ENCODE measurements at places on chromosomes 5 and 9.

GRCh38 chr9:121861501-121862180 is 210.2 kb downstream of the DAB2IP start:
- no peak for DNase-seq

- DNase-seq, result no peak
These were observed 7.8 kb downstream of the ENG start for GRCh38 chr9:127846443-127847177.

GRCh38 chr5:112975721-112976431 is 722 bp upstream of the DCP2 start:
- no peak for DNase-seq

DNA sequence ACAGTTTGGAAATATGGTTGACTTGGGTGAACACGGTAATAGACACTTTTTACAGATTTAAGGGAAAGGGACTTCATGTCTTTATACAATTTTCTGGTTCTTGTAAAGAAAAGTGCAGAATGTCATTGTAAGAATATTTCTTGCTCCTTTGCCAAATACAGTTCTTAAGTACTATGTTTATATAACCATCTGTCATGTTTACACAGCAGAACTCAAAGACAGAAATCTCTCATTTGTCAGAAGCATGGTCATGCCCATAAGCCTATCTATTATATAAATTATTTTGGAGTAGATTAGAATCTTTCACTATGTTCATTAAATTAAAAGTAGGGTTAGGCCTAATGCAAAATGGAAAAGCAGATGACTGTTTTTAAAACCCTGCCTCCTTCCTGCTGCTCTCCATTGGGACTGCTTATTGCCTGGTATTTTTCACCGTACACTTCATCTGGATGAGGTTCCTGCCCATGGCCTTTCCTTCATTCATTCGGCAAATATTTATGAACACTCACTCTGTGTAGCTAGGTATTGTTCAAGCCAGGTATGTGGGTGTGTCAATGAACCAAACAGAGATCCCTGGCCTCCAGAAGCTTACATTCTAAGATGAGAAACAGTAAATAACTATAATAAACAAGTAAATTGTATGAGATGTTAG is 558.1 kb downstream of the NR2F1-AS1 start:
- DNase-seq, result no peak

DNA sequence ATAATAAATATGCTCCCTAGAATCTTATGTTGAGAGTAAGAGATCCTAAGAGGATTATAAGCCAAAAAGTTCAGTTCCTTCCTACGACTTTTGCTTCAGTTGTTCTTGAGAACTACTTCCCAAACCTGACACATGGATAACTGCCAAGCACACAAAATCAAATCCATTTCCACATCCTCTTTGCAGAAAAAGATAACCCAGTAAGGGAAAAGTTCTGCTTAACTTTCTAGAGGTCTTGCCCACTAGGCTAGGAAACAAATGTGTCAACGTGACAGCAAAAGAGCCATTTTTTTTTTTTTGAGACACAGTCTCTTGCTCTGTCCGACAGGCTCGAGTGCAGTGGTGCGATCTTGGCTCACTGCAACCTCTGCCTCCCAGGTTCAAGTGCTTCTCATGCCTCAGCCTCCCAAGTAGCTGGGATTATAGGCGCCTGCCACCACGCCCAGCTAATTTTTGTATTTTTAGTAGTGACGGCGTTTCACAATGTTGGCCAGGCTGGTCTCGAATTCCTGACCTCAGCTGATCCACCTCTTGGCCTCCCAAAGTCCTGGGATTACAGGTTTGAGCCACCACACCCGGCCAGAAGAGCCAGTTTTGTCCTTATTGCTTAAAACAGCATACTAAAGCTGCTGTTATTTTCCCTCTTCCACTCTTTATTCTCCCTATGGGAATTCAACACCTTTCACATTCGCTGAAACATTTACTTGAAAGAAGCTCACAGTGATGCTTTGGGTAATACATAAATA is 24.2 kb downstream of the CSNK1A1 start:
- no peak for DNase-seq

- DNase-seq, result no peak
These were observed 27.0 kb downstream of the VCAN start for GRCh38 chr5:83498585-83498984.

- DNase-seq, result no peak
These were observed 352.5 kb upstream of the CYLC2 start for GRCh38 chr9:102642651-102643050.

DNA sequence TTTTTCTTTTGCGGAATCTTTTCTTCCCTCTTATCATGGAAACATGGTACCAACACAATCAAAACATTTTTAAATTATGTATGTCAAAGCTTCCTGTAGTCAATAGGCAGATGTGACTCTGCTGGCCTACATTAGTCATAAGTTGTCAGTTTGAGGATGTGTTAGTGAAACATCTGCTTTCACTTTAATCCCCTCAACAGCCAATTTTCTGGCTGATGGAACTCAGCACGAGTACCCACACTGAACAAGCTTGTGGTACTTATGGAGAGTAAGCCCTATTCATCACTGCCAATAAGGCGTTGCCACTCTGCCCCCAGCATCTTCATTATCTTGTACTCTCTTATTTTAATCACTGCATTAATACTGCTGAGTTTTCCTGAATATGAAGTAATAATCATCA is 1034.4 kb downstream of the CDH9 start:
- DNase-seq, result no peak

DNA sequence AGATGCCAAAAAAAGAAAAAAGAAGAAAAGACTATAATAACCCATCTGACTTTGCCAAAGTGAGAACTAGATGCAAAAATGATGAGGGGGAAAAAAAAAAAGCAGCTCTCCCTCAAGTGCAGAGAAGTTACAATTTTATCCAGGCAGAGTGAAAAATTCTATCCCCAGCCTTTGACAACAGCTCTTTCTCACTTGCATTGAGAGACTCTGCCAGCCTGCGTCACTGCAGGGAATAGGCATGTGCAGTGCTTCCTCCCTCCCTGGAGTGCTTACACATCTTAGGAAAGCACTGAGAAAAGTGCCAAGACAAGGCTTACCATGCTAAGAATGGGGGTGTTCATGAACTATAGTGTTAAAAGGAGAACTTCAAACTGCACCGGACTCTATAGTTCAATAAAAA is 418.6 kb upstream of the TYRP1 start:
- DNase-seq, result no peak

DNA sequence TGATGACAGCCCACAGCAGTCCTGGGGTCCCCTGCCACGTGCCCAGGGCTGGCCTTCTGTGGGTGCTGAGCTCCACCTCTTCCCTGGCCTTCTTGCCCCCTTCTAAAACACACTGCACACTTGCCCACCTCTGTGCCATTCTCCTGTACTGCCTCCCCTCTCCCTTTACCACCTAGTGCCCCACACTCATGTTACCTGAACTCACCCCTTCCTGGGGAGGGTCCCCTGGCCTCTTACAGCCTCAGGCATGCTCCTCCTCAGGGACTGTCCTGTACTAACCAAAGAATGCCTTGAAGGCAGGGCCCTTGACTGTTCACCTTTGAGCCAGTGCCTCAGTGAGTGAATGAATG is 60.3 kb downstream of the FGF18 start:
- no peak for DNase-seq

DNA sequence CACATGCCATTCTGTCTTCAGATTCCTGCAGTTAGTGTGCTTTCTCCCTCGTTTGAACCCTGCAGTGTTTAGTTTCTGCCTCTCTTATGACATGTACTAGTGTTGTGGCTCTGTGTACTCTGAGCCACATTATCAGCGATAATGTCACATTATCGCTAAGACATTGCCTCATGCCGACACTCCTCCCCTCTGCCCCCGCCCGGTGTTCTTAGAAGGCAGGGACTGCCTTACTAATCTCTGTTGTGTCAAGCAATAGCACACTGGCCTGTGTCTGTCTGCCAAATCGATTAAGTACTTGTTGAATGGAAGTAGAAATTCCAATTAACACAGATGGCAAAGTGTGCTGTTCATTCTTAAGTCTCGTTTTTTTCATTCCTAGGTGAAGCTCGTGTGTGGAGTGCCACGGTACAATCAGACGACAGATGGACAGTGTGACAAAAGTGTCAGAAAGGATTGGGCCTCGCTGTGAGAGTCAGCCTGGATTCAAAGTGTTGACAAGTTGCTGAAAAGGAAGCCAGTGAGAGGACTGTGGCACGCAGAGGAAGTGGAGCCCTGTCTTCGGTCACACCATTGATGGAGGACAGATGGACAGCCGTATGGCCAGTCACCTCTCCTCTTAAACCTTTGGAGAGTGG is 10.5 kb downstream of the PIK3R1 start:
- DNase-seq, result no peak

DNA sequence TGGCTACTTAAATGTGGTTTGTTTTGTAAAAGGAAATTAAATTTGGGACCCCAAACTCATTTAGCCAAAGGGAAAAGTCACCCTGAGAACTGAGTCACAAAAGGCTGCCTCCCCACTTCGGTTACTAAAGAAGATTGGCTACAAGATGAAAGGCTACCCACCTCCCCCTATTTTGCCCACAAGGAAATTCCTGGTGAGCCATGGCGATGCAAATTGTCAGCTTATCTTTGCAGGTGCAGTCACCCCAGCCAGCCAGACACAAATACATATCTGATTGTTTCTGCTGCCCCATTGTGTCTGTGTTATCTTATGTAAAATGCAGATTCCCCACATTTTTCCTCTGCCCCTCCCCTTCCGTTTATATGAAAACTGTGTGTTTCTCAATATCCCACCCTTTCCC is 8.9 kb downstream of the PAEP start:
- DNase-seq, result no peak

DNA sequence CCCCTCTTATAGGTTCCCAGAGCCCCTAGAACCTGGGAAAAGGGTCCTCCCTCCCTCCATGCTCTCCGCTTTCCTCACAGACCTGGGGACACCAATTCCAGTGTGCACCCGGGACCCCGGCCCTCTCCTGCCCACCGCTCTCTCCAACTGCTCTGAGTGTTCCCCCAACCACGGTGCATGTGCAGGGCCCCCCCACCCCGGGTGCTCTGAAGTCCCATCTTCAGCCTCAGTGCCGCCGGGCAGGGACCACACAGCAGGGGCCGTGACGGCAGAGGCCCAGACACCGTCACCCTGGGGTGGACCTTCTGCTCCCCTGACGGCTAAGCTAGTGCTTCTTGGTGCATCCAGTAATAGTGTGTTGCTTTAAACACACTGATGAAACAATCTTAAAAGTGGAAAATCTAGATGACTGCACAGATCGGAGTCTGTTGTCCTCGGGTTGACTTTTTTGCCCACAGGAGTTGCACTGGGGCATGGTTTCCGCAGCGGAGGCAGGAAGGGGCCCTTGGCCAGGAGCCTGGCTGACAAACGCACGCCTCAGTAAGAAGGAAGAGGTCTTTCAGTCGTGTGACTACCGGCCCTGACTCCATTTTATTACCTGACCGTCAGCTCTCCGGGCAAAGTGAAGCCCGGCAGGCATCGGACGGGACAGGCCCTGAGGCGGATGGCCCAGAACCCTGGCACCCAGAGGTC is 36.2 kb upstream of the SLC6A3 start:
- DNase-seq, result no peak

- no peak for DNase-seq
These were observed 79.8 kb upstream of the FBXL7 start for GRCh38 chr5:15420201-15420600.

DNA sequence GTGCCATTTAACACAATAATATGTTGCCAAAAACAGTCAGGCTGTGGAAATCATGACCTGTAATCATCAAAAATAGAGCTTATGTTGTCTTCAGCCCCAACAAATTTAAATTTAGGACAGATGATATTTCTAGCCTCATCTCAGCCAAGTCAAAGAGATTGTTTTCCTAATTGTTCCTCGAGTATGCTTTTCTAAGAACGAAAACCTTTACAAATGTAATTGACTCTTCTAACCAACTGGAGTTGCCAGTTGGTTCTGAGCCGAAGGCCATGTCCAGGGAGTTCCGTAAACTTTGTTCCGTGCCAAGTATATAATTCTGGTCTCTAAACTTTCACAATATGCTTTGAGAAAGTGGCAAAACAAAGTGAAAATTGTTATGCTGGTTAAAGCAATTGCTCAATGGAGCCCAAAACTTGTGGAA is 160.8 kb downstream of the CEMIP2 start:
- DNase-seq, result no peak

GRCh38 chr5:153659039-153659736 is 168.7 kb downstream of the GRIA1 start:
- no peak for DNase-seq

DNA sequence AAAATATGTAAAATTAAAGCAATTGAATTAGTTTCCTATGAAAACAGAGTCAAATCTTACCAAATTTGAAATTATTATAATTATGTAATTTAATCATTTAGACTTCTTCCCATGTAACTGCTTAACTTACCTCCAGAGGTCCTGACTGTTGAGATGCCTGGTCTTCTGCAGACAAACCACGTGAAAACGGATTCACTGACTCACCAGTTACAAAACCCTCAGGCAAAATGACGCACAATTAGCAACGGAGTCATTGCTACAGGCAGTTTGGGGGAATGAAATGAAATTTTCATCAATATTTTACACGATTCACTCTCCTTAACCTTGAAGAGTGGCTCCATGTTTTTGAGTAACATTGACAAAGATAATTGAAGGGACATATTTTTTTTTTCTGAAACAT is 460.8 kb downstream of the MTRR start:
- no peak for DNase-seq

DNA sequence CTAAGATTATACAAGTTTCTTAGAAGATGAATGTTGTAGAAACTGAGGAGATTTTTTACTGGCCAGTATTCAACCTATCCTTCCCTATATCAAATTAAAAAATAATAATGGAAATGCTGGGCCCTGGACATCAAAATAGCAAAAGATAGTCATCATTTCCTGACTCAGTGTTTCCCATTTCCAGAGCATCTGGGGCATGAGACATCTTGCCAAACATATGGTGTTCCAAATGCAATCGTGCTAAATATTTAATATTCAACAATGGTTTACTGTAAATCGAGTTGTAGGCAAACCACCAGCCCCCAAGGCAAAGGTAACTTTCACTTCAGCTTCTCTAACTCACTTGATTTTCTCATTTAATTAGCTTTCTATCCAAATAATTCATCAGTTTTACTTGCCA is 152.9 kb downstream of the FRMD3 start:
- DNase-seq, result no peak

GRCh38 chr5:1965925-1966324 is 83.2 kb upstream of the IRX4 start:
- no peak for DNase-seq

- no peak for DNase-seq
These were observed 342.9 kb downstream of the TRPM3 start for GRCh38 chr9:70778568-70778967.

DNA sequence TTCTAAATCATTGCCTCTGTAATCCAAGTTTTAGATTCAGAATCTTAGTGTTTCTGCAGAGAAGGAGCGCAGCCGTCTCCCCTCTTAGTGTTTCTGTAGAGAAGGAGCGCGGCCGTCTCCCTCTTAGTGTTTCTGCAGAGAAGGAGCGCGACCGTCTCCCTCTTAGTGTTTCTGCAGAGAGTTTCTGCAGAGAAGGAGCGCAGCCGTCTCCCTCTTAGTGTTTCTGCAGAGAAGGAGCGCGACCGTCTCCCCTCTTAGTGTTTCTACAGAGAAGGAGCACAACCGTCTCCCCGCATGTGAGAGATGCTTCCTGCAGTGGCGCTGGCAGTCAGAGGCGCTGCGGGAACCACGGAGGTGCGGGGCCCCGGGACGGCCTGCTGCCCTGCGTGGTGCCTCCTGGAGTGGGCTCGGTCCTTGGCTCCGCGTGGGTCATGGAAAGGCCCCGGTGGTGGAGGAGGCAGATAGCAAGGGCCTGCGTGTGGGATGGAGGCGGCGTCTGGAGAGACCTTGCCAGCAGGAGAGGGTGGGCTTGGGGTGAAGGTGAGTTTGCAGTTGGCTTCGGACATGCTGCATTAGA is 10.9 kb downstream of the CEP72 start:
- DNase-seq, result no peak
